Activated CD8-positive, alpha-beta T cell treated with anti-CD3 and anti-CD28 coated beads for 36 hours (primary cell): ENCODE measurements at places on chromosomes 4 and X. TPM values are rescaled to one million over a fixed set of nuclear protein-coding genes. Genes with fewer than 3 reads are reported as not detected.

DNA sequence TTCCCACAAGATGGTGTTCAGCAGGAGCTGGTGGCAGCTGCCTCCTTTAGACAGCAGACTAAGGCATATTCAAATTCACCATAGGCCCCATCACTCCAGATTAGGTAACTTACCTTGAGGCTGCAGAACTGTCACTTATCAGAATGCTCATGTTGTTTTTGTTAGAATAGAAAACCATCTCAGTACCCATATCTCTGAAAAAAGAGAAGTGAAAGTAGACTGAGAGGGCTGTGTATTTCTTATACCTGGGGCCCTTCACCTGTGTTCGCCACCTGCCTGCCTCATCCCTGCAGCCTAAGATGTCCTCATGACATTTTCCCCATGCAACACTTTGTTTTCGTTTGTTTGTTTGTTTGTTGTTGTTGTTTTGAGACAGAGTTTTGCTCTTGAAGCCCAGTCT lies 32.9 kb upstream of the SPRY1 start:
- H3K36me3 ChIP-seq: no peaks in the 10 kb centered on the region
- H3K4me1 ChIP-seq: no peaks in the 10 kb centered on the region
- H3K27ac ChIP-seq: no peak overlapping the region
- DNase-seq: no peak

- no peak overlapping the region for H3K4me3 ChIP-seq
- peaks cover 3% of the 10 kb centered on the region for H3K36me3 ChIP-seq
- H3K27me3 ChIP-seq: no peaks in the 10 kb centered on the region
- no peak overlapping the region for H3K27ac ChIP-seq
These were observed 73.3 kb downstream of the MANBA start for GRCh38 chr4:102687373-102687981.

DNA sequence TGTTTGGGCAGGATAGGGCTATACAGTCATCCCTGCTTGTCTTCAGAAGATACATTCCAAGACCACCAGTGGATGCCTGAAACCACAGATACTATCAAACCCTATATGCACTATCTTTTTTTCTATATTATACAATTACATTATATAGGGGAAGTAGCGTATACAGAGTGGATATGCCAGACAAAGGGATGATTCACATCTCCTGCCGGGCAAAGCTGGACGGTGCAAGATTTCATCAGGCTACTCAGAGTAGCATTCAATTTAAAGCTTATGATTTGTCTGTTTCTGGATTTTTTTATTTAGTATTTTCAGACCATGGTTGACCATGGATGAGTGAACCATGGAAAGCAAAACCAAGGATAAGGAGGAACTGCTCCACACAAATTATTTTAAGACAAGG lies 7.0 kb upstream of the AMTN start:
- H3K4me1 ChIP-seq: no peaks in the 10 kb centered on the region
- peaks cover 1% of the 10 kb centered on the region for H3K27me3 ChIP-seq
- DNase-seq: no peak
- no peaks in the 10 kb centered on the region for H3K36me3 ChIP-seq
- no peak overlapping the region for H3K4me3 ChIP-seq
- H3K27ac ChIP-seq: no peak overlapping the region

TRIM61 gene
- total RNA-seq: 1.1 TPM

NAT8L gene
- total RNA-seq: 1.1 TPM
